DND-41 (cell line): ENCODE measurements at places on chromosomes 11 and 22.

- DNase-seq, result no peak
These were observed 30.3 kb downstream of the TPCN2 start for GRCh38 chr11:69078930-69079605.

DNA sequence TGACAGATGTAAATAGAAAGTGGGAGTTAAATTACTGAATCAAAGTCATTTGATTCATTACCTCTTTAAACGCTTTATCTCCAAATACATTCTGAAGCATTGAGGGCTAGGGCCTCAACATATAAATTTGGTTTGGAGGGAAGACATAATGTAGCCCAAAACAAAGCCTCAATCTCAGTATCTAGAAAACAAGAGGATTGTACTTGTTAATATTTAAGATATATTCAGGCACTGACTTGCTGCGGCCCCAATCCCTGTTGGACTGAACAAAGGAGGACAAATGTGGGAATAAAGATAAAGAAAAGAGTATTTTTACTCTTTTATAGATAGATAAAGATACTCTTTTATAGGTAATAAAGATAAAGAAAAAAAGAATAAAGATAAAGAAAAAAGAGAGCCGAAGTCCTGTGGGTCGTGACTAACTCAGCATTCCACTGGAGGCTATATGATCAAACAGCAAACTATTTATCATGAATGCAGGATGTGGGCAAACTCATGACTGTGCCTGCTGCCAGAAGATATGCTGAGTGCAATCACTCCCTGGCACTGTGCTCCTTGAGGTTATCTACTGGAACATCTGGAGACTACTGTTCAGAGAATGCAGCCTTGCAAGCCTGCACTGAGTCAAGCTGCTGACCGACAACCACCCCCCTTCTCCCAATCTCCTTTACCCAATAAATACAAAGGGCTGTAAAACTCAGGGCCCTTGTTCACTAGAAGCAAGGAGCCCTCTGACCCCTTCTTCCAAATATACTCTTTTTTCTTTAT lies 6.9 kb downstream of the OR10V1 start:
- DNase-seq, result peak; percentile 18

DNA sequence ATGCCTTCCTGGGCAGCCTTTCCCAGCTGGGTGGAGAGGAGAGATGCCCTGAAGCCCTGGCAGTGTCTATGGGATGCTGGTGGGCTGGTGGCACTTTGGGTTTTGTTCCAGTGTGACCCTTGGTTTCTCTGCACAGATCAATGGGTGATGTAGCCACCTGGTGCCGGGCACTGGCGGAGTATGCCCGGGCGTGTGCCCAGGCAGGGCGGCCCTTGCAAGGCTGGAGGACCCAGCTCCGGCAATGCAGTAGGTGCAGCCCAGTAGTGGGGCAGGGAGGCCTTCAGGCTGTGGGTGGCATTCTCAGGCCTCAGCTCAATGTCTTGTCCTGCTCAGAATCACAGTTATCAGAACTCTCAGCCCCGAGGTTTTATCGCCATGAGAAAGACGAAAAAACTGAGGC lies 11.9 kb downstream of the OTOG start:
- DNase-seq, result no peak

- DNase-seq, result peak; percentile 7
These were observed 170.8 kb downstream of the BUD13 start for GRCh38 chr11:116601814-116602636.

DNA sequence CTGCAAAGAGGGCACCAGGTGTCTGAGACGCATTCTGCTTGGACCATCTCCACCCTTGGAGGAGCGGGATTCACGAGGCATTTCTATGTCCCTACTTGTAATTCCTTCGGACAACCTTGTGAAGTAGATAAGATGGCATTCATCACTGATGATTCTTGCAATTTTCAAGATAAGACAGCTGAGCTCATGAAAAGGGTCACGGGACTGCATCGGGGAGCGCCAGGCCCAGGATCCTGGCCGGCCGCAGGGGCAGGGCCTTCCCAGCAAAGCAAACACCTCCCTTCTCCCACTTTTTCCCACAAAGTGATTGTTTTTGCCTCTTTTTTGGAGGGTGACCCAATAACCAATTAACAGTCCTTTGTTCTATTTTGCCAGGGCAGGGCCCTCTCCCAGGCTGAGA lies 8.4 kb downstream of the LIF start:
- no peak for DNase-seq

GRCh38 chr11:121414141-121414913 lies 37.8 kb upstream of the SORL1 start:
- DNase-seq, result no peak

GRCh38 chr22:25027043-25027906 lies 74.8 kb downstream of the KIAA1671 start:
- DNase-seq, result no peak

GRCh38 chr22:34709641-34710040 lies 356.3 kb upstream of the ISX start:
- DNase-seq, result no peak

DNA sequence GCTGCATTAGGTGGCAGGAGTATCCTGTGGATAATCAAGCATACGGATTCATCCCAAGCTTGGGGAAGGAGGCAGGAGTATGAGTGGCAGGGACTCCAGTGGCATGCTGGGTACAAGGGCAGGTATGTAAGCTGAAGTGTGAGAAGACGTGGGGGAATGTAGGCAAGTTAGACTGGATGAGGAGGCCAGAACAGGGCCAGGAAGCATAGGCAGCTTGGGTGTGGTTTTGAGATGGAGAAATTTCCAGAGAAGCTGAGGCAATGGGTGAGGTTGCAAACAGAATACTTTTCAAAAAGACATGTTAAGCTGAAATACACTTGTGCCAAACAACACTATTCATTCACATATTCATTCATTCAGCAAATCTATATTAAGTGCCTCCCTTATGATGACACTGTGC lies 43.1 kb upstream of the AMOTL1 start:
- DNase-seq, result no peak

GRCh38 chr11:134543241-134543640 lies 131.2 kb upstream of the B3GAT1 start:
- DNase-seq, result no peak

DNA sequence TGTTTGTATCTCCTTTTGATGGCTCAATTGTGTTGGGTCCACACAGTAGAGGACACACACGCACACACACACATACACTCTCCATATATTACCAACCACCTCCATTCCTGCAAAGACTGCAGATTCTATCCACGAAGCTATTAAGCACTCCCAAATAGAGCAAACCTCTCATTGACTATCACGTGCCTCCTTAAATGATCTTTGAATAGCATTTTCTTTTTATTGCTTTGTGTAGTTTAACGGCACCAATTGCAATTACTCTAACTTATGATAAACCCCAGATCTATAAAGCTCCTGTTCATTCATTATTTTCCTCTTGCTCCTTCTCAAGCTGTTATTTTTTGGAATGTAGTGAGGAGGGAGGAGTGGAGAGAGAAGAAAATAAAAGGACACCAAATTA lies 204.7 kb downstream of the ST3GAL4 start:
- DNase-seq, result no peak

- DNase-seq, result no peak
These were observed 303.0 kb downstream of the CADM1 start for GRCh38 chr11:115201111-115201792.

DNA sequence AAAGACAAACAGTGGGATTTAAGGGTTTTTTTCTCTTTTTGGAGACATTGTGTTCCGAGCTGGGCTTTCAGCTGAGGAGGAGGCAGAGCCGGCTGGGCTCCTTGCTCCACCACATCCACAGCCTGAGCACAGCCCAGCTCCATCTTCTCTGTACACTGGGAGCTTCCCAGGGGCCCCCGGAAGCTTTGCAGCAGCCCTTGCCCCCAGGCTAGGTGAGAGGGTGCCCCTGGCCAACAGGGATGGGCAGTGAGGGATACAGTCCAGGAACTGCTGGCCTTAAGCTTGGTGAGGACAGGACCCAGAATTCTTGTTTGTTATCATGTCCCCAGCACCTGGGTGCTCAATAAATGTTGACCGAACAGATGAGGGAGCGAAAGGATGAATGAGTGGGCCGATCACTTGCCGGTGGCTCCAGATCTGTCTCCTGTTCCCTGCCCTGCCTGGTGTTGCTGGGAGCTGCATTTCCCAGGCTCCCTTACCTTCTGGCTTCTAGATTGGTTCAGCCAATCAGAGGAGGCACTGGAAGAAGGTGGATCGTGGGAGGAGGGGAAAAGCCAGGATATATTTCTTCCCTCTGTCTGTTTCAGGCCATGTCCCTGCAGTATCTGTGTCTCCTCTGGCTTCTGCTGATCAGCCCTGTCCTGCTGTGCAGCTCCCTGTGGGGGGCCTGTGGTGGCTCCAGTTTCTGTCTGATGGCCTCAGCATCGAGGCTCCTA lies 26.5 kb upstream of the NECTIN1 start:
- DNase-seq, result no peak

- DNase-seq, result no peak
These were observed 3.3 kb upstream of the CTR9 start for GRCh38 chr11:10747733-10748132.

DNA sequence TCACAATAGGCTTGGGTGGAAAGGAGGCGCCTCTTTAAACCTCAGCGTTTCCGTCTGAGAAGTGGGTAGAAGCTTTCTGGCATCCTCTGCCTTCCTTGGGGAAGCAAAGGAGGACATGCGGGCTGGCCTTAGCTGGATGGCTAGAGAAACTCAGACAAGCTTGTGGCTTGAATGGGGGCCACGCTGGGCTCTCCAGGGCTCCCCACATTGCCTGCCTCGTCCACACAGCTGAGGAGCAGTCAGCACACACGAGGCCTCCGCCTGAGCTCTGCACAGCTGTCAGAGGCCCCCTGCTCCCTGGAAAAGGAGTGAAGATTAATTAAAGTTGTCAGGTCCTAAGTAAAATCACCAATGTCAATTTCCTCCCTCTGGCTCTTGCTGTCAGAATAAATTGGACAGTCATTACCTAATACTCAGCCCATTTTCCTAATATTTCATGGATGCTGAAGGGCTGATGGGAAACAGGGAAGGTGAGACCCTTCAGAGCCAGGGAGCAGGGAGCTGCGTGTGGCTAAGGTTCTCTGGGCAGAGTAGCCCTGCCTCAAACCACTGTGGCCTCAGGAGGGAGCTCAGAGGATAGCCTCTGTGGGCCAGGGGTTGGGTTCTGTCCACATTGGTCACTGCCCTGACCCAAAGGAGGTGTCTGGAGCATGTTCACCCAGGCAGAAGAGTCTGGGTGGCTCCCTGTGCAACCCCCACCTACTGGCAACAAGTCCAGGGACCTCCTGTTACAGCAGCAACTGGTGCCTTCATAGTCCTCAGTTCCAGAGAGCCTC lies 118.3 kb upstream of the CD82 start:
- no peak for DNase-seq

DNA sequence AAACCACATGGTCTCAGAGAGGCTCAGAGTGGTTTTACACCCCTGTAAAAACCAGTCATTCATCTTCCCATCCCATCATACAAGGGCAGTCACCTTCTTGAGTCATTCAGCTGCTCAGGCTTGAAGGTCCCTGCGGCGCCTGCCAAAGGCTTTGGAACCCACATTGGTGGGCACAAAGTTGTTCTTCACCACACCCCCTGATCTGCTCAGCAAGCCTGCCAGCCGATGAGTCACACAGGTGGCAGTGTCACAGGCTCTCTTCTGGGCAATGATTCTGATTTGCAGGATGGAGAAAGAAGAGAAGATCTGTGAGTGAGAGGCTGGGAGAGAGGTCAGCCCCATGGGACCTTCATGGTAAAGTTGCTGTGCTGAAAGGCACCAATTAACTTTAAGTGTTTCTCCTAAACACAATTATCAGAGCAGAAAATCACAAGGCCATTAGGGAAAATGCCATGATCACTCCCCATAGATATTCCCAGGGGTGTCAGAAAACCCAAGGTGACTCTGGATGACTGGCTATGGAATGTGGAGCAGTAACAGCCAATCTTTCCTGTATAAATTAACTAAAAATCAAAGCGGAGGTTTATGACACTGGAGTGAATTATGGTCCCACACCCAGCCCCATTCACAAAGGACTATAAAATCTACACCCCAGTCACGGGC lies 4.4 kb downstream of the CALCA start:
- DNase-seq, result no peak

GRCh38 chr11:115716601-115717529 lies 212.7 kb upstream of the CADM1 start:
- DNase-seq, result no peak

DNA sequence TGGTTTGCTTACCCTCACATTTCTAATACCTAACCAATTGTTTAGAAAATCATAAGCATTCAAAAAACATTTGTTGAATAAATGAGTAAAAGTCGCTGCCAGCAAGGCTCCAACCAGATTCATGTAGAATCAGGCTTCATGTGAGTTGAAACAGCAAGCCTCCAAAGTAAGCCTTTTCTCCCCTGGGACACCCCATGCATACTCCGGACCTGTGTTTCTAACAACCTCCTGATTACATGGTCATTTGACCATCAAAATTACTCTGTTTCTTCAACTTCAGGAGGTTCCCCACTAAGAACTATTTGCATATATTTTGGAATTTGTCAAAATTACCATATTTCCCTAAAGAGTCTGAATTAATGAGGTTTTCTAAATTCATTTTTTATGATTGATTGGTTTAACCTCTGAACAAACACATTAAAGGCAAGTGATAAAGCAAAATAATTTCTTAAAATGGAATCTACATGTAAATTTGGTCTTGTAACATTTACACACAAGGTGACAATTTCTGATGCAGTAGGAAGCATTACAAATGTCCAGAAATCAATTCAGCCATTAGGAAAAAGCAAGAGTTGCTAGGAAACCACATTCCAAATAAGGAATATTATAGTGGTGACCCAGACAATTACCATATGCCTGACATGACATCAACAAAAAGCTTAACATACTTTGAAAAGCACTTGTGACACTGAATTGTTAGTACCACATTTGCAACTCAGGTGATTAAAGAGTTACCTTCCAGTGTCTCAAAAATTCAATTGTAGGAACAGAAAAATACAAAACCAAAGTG lies 252.6 kb downstream of the GUCY1A2 start:
- no peak for DNase-seq

GRCh38 chr11:11482730-11483129 lies 129.7 kb upstream of the CSNK2A3 start:
- DNase-seq, result no peak

- no peak for DNase-seq
These were observed 6.0 kb downstream of the FREY1 start for GRCh38 chr11:45900916-45901617.

DNA sequence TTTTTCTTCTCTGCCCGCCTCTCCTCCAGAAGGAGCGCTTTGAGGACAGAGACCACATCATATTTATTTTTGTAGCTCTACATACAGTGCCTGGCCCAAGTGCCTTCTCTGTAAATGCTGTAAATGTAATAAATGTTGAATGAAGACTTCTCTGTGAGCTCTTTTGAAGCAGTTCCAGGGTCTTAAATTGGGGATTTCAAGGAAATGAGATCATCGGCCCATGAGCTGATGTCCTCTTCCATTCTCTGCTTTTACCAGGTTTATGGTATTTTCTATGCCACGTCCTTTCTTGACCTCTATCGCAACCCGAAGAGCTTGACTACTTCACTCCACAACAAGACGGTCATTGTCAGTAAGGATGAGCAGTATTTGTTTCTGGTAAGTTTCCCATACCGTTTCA lies 165.7 kb upstream of the SORL1-AS1 start:
- no peak for DNase-seq

GRCh38 chr11:7353100-7353499 lies 101.4 kb downstream of the SYT9 start:
- DNase-seq, result peak; percentile 24

GRCh38 chr22:35523167-35523947 lies 17.3 kb upstream of the RASD2 start:
- DNase-seq, result no peak
